ENCODE measurements at places on chromosomes 5 and 9. TPM values are rescaled to one million over a fixed set of nuclear protein-coding genes. Genes with fewer than 3 reads are reported as not detected.

The RLN1 gene
- not detected for total RNA-seq

The CRAT gene
- total RNA-seq, result 71.2 TPM

The DBH gene
- not detected for total RNA-seq

The ALDH1A1 gene
- 16.0 TPM for total RNA-seq

The SLC46A2 gene
- not detected for total RNA-seq

The C1QTNF3 gene
- total RNA-seq, result 0.49 TPM

The HTR1A gene
- total RNA-seq, result not detected

The GGTA1 gene
- total RNA-seq, result not detected

The GARIN3 gene
- total RNA-seq, result not detected

The ARHGEF39 gene
- total RNA-seq, result 0.89 TPM

The CFAP90 gene
- 2.2 TPM for total RNA-seq

The GABRB2 gene
- total RNA-seq, result 0.13 TPM

The EEIG1 gene
- 4.6 TPM for total RNA-seq

The SLC2A8 gene
- total RNA-seq, result 12.9 TPM

The HEXB gene
- total RNA-seq, result 196 TPM

The ADAMTS6 gene
- total RNA-seq, result 13.4 TPM

Measured in mesangial cell (primary cell).